ENCODE measurements at places on chromosomes 2 and 18.
A peak's percentile ranks its signal among the peaks of the same experiment; 100 is the strongest.

DNA sequence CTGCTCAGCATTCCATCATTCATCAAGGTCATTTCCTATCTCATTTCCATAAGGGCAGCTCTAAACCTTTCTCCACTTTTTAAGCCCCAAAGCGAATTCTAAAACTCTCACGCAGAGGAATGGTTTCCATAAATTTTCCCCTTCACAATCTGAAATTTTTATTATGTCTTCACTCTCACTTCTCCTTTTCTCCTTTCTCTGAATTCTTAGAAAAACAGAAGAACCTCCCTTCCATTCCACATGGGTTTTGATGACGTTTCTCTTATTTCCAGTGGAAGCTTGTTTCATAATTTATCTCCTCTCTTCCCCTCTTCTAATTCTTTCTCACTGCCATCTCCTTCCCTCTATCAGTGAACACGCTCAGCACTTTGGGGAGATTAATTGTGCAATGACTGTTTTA lies 97.3 kb downstream of the SPATS2L start:
- no peak for DNase-seq

GRCh38 chr18:6520901-6521300 lies 106.2 kb upstream of the L3MBTL4 start:
- DNase-seq = no peak

DNA sequence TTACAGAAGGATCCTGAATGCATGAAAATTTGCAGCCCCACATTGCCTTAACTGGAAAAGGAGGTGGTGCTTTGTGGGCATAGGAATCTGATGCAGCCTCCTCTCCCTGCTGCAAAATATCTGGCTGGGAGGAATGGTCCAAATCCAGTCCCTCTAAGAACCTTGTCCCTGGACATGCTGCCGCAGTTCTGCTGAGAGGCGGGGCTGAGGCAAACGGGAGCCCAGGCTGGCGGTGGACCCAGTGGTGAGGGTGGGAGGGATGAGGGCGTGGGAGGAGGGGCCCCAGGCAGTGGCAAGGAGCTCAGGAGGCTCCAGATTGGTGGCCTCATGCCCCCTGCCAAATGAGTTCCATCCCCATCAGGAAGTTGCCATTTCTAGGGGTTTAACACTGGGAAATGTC lies 36.2 kb downstream of the ZAP70 start:
- DNase-seq = no peak

DNA sequence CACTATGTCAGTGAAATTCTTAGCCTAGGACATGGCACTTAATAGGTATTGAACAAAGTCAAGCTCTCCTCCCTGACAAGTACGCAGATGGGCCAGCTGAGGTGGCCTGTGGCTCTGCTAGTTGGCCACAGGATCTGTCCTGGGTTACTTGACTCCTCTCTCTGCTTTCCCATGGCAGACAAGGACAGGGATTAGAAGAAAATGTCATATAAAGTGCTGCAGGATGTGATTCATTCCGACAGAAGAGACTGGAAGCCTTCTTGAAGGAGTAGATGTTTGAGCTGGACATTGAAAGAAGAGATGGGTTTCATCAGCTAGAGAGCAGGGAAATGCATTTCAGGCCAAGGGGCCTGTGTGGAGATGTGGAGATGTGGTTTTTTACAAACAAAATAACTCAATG lies 46.7 kb downstream of the SMAD7 start:
- peak; percentile 81 for DNase-seq

DNA sequence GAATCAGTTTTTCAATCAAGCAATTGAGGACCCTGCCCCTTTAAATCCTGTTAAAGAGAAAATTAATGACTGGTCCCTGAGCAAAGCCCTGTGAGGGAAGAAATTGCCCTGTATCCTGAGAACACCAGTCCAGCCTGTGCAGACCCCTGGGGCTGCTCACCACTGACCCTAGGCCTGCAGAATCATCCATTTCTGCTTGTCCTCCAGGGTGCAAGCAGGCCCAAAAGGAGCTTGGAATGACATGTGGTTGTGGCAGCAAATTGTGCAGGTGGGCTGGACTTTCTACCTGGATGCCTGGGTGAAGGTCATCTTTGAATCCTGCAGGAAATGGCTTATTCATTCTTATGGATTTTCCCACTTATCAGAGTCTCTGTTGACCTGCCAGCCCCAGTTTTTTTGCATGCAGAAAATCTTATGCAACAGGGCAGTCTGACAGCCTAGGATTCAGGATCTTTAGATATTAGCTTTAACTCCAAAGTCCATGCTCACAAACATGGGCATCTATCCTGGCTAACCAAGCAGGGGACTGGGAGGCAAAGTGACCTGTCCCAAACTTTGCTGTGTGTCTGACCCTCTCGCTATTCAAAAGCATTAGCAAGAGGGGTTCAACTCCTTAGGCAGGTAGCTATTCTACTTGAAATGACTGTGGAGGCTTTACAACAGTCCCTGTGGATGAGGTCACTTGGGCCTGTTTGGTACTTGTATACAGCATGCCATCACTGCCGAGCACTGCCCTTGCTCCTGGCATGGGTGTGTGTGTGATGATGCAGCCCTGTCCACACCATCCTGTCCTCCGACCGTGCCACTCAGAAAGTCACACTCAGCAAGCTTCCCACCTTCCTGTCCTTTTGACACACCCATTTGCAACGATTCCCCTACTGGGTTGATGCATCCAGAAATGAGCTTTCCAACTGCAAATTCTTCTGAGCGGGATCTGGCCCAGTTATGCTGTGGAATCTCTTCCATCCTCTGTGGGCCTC lies 85.3 kb downstream of the CAPN13 start:
- no peak for DNase-seq

- DNase-seq = no peak
These were observed 112.6 kb downstream of the DDX1 start for GRCh38 chr2:15704086-15704787.

DNA sequence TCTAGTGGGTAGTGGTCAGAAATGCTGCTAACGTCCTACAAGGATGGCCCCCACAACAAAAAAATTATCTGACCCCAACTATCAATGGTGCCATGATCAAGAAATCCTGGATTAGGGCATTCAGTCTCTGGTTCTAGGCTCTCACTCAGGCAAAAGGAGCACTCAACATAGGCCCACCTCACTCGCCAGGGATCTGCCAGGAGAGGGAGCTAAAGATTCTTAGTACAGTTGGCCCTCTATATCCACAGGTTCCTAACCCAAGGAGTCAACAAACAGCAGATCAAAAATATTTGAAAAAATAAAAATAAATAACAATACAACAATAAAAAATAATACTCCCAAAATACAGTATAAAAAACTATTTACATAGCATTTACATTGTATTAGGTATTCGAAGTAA lies 10.0 kb downstream of the SLC4A5 start:
- DNase-seq = peak; percentile 32

DNA sequence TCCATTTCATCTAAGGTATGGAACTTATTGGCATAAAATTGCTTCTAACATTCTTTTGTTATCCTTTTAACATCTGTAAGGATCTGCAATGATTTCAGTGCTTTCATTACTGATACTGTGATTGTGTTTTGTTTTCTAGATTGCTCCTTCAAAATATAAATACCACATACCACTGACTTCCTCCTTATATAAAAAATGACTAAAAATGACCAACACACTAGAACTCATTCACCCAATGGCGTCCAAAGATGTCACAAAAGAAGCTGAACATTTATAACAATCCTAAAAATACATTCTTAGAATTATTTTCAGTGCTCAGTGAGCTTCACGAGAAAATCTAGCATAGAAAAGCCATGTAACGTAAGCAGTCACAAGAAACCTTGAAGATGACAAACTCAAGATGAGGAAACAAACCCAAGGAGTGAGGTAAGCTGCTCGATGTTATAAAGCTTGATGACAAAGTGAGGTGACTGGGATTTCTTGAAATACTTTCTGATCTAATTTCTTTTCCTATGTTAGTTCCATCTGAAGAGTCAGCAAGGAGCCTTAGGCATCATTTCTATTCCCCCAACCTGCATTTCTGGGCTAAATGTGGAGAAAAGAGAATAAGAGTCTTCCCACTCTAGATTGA lies 42.6 kb downstream of the PNO1 start:
- no peak for DNase-seq

- DNase-seq = no peak
These were observed 10.9 kb downstream of the TMEM200C start for GRCh38 chr18:5884375-5884774.

Data from HT1080 (cell line).